Breast epithelium (tissue), 4 donors: ENCODE measurements at places on chromosomes 4 and X. TPM values are rescaled to one million over a fixed set of nuclear protein-coding genes. Genes with fewer than 3 reads are reported as not detected.

Gene KLB
- 23.2 TPM for total RNA-seq

DNA sequence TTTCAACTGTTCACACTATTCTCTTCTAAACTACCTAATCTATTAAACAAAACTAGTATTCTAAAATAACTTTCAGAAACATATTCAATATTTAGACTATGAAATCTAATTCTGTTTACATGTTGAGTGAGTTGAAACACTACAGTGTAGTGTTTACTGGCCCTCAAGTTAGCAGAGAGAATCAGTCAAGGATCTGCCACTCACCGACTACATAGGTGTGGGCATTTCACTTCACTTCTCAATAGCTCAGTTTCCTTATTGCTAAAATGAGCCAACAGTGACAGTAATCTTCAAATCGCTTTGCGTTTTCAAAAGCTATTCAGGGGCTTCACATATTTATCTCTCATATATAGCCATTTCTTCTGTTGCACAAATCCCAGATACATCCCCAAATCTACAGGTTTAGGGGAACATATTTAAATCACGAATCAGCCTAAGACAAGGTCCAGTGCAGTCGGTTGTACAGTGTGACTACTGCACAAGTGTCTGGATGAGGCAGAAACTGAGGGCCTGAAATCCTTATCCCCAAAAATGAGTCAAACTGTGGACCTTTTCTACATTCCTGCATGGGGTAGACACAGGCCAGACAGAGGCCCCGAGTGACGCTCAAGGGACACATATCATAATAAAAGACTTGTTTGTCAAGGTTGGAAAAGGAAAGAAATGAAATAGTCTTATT is 129.8 kb downstream of the PPP3CA start:
- H3K27me3 ChIP-seq = no peaks in the 10 kb centered on the region
- no peak overlapping the region for H3K27ac ChIP-seq
- no peak for DNase-seq
- H3K4me1 ChIP-seq = no peaks in the 10 kb centered on the region

DNA sequence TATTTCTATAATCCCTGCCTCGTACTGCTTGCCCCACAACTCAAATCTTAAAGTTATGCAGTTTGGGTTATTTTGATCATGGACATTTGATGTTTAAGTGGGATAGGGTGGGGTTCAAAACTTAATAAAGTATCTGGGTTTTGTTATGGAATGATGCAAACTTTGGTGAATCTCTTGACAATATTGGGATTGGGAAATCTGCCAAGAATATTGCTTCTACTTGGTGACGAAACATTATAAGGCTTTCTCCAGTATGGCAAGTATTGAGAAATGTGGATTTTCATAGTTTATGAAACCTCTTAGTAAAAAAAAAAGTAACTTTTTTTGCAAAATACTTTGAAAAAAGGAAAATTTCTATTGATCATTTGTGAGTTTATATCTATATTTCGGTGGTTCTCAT is 130.8 kb upstream of the SFRP2 start:
- H3K27ac ChIP-seq = no peak overlapping the region
- no peak for DNase-seq
- no peaks in the 10 kb centered on the region for H3K4me1 ChIP-seq
- H3K36me3 ChIP-seq = no peaks in the 10 kb centered on the region

GRCh38 chrX:72305286-72306084 is at the start of gene CITED1:
CITED1 (minus strand) TSS chrX:72305914; CDS start chrX:72302869, 3,045 bp downstream.
- peaks cover 6% of the 10 kb centered on the region for H3K4me1 ChIP-seq
- peak within 1 kb of the TSS; percentile 78 for H3K4me3 ChIP-seq
- DNase-seq = no peak
- H3K36me3 ChIP-seq = no peaks in the 10 kb centered on the region
- H3K27ac ChIP-seq = no peak within 1 kb of the TSS

DNA sequence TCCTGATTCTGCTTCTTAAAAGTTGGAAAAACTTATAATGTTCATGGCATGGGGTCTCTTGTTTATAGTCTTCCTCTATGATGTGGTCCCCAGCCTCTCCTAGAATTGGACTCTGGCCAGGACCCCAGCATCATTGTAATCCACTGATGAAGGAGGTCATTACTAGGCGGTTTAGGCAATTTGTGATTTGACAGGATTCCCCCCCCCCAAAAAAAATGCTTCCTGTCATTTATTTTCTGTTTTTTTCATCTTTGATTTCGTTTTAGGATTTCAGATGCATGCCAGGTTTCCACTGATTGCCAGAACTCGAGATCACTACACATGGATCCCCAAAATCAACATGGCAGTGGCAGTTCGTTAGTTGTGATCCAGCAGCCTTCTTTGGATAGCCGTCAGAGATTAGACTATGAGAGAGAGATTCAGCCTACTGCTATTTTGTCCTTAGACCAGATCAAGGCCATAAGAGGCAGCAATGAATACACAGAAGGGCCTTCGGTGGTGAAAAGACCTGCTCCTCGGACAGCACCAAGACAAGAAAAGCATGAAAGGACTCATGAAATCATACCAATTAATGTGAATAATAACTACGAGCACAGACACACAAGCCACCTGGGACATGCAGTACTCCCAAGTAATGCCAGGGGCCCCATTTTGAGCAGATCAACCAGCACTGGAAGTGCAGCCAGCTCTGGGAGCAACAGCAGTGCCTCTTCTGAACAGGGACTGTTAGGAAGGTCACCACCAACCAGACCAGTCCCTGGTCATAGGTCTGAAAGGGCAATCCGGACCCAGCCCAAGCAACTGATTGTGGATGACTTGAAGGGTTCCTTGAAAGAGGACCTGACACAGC is 4.9 kb downstream of the SPRY1 start:
- DNase-seq = no peak
- H3K36me3 ChIP-seq = no peaks in the 10 kb centered on the region
- peak overlapping the region; percentile 92 for H3K4me3 ChIP-seq

- H3K4me3 ChIP-seq = no peak overlapping the region
- H3K27me3 ChIP-seq = no peaks in the 10 kb centered on the region
- no peak for DNase-seq
- H3K36me3 ChIP-seq = no peaks in the 10 kb centered on the region
- H3K27ac ChIP-seq = no peak overlapping the region
- no peaks in the 10 kb centered on the region for H3K4me1 ChIP-seq
These were observed 5.9 kb downstream of the CCDC120 start for GRCh38 chrX:49064735-49065134.
